ENCODE measurements at places on chromosomes 12 and 14. TPM values are rescaled to one million over a fixed set of nuclear protein-coding genes. Genes with fewer than 3 reads are reported as not detected.

Gene MMP17
- total RNA-seq = 6.1 TPM

Gene TAS2R7
- total RNA-seq = not detected

Gene ZFP36L1
- total RNA-seq = 252 TPM

DNA sequence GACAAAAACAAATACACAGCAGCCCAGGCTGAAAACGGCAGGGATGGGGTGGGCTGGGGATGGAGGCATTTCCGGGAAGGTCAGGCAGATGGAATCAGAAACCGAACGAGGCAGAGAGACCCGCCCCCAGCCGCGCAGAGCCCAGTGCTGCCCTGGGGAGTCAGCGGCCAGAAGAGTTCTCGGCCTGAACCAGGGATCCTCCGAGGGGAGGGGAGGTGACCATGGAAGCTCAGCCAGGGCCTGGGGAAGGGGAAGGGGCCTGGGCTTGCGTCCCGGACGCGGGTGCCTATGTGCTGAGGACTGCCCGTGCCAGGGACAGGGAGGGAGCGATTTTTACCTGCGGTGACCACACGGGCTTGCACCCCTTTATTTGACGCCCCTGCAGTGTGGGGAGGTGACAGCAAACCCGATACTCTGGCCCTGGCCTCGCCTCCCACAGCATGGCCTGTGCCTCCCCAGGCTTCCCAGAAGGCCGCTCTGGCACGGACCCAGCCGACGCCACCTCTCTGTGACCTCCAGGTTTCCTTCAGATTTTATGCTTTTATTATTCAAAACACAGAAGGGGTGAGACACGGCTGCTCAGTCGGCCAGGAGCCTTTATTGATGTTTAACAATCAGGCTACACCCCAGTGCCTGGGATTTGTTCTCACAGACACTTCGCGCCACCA lies 7.7 kb downstream of the LRCOL1 start:
- no peak for DNase-seq

- DNase-seq = no peak
Observed at GRCh38 chr14:44979273-44979672, 17.3 kb downstream of the TOGARAM1 start.

Gene SLC25A47
- not detected for total RNA-seq

DNA sequence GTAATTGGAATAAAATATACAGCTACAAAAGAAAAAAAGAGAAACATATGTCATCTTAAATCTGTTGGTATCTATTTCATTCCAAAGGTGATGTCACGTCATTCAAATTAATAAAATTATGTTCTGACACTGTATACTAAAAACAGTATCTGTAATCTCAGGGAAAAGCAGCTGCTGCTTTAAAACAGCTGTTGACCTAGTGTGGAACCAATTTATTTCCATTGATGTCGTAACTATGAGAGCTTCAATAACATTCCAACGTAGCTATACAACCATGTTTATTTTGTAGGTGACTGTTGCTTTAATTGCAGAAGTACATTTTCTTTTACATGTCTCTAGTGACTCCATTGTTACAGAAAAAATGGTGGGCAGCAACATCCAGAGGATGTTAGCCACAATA lies 571.7 kb downstream of the RPS29 start:
- no peak for DNase-seq

DNA sequence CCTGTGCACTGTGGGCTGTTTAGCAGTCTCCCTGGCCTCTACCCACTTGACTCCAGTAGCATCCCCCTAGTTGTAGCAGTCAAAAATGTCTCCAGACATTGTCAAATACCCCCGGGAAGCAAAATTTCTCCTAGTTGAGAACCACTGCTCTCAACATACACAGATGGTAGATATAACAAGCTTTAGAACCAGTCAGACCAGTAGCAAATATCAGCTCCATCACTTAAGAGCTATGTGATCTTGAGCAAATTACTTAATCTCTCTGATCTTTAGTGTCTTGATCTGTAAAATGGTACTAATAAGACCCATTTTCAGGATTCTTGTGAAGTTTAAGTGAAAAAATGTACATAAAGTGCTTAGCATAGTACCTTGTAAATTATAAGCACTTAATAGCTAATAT lies 96.2 kb downstream of the DUSP6 start:
- no peak for DNase-seq

Data from sigmoid colon (tissue), 7 donors.